Neuronal stem cell (in vitro differentiated cells): ENCODE measurements at places on chromosomes 7 and 10.

- no peak for DNase-seq
Measured at GRCh38 chr7:45576249-45576929, 2.2 kb downstream of the ADCY1 start.

DNA sequence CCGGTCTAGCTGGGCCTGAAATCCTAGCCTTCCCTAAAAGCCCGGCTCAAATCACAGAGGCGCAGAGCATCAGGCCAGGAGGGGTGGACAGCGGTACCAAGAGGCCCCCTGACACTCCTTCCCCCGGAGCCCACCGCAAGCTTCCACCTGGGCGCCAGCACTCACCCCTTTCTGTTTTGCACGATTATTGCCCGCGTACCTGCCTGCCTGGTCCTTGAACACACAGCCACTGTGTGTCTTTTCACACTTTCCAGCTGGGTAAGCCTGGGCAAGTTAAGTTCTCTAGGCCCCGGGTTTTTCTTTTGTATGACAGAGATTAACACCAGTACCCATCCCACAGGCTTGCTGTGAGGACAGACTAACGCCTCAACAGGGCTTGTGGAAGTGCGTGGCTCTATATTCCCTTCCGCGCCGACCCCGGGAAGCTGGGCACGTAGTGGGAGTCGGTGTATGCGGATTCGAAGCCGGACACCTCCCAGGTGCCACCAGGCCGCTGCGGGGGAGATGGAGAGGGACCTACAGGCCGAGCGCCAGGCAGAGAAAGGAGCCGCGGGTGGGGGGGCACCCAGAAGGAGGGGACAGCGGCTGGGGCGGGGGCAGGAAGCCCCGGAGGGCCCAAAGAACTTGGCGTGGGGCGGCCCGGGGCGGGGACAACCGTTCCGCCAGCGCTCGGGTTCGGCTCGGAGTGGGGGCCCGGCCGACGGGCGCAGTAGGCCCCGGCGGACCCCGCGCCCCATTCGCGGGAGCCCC is 792 bp downstream of the ZNF746 start:
- DNase-seq: peak; percentile 20

- DNase-seq: no peak
Measured at GRCh38 chr7:29090836-29091601, 55.3 kb downstream of the CPVL start.

GRCh38 chr10:30999070-30999712 is 32.5 kb downstream of the ZNF438 start:
- DNase-seq: no peak

DNA sequence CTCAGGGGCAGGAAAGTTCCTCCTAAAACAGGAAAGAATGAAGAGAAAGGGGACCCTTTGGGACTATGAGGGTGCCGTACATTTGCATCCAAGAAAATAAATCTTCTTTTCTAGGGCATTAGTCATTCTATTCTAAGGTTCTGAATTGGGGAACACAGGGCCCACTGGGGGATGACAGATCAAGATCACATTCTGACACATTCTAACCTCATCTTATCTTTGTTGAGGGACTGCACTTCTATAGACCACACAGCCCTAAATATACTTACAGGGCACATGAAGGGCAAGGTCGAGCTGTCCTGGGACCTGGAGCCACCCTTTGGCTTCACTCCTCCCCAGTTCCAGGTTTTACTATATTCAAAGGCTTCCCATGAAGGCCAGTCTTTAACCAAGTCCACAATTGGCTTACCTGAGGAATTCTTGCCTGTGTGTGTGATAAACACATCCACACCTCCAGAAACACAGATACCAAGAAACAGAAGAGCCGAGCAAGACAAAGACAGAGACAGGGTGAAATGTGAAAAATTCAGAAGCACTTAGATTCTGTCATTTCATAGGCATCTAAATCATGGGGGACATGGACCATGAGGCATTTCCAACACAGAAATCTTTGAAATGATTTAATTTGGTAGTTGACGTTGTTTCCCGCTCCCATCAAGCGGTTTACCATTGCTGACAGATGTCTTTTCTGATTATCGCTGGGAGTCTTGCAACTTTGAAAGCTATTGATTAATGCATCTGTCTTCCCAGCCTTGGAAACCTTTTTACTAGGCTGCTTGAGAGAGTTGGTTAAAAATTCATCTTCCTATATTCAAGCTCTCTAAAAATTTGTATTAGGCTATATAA is 75.8 kb downstream of the CCDC71L start:
- DNase-seq: no peak

GRCh38 chr7:5215313-5215712 is 25.3 kb downstream of the WIPI2 start:
- DNase-seq: no peak

- DNase-seq: no peak
Measured at GRCh38 chr10:85604884-85605283, 761.7 kb downstream of the GRID1 start.

- DNase-seq: no peak
Measured at GRCh38 chr10:33571616-33572015, 237.1 kb upstream of the NRP1 start.

GRCh38 chr7:115552766-115553165 is 477.8 kb downstream of the TFEC start:
- no peak for DNase-seq

DNA sequence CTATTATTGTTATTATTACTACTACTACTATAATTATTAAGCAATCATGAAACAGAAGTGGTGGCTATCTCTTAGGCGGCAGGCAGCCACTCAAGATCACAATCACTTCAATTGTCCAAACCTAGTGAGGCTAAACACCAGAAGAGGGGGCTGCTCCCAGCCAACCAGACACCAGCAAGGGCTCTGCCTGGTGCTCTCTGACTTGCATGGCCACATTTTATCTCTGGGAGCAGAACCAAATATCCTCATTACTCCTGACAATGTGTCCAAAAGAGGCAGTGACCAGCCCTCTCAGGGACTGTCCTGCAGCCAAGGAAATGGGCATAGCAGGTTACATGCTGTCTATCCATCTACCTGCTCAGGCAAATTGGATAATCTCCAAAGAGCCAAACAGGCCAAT is 187.4 kb upstream of the PDE1C start:
- no peak for DNase-seq

GRCh38 chr7:47905076-47905920 is 43.0 kb downstream of the PKD1L1 start:
- peak; percentile 29 for DNase-seq

DNA sequence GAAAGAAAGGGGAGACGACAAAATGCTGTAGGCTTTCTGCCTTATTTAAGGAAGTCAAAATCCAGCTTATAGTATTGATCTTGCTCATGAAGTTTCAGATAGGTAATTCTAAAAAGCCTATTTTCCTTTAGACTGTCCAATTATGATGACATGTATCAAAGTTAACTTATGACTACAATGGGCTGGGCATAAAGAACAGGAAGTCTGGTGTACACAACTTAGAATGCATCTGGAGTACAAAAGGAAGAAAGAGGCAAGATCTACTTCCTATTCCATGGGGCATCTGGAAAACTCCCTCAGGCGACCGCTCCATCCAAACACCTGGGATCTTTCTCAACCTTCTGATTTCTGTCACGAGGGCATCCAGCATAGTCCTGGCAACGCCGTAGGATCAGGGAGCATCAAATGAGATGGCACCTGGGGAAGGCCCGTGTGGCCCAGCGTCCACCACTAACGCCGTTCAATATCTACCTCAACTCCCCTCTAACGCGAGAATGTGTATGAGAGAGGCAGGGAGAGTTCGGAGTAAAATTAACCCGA is 512 bp downstream of the FAM24B start:
- no peak for DNase-seq

DNA sequence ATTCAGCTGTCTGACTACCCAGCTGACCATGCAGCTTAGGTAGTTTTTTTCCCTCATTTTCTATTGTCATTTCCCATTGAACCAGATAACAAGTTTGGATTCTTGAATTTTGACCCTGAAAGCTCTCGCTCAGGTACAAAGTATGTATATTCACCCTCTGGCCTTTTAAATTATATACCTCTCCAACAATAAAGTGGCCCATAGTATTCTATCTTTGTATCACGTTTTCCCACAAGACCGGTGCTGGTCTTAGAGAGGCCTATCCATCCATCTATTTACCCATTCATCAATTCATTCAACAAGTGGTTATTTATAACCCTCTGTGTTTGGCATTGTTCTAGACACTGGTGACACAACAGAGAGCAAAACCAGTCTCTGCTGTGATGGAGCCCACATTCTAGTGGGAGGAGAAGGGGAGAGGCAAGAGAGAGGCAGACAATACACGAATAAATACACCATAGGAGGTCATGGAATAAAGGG is 35.2 kb upstream of the NPSR1 start:
- DNase-seq: no peak

GRCh38 chr10:49117376-49118070 is 2.2 kb upstream of the VSTM4 start:
- no peak for DNase-seq

DNA sequence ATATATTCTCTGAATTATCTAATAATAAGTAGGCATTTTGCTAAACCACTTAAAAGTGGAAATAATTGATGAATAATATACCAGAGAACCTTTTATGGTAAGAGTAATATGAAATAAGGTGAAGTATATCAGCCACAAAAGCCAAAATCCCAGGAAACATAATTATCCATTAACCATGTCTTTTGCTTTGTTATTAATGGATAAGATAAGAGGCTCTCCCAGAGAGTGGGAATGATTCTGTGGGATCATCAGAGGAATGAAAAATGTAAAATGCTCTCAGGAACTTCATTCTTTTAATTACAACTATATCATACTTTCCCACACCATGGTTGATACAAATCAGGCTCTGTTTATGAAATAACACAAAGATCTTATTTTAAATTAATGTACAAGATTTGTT is 391.7 kb upstream of the FZD8 start:
- DNase-seq: no peak

DNA sequence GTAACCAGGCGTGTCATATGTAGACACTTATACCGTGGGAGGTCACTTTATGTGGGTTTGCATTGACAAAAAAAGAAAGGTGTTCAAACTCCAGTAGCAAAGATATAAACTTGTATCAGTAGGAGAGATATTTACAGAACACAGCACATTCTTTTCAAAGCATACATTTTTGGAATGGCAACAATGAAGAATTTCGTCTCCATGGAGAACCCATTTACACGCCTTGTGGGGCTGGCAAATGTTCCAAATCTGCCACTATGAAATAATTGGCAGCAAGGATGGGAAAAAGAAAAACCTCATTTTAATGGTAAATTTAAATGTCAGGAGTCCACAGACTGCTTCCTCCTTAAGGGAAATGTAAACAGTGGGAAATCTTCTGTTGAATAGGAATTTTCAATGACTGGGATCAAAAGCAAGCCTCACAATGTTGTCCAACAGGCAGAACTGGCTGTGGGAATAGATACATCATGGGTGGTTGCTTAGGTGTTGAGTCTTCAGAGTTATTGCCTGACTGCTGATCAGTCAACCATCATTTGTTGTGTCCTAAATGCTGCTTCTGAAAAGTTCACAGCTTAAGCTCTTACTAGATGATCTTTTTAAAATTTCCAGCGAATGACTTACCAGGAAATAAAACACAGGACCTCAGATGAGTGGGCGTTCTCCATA is 256.6 kb upstream of the SEMA3C start:
- no peak for DNase-seq

GRCh38 chr7:143512488-143513340 is 35.0 kb downstream of the TAS2R41 start:
- DNase-seq: no peak

- DNase-seq: no peak
Measured at GRCh38 chr10:114623661-114624294, 34.3 kb downstream of the ABLIM1 start.

DNA sequence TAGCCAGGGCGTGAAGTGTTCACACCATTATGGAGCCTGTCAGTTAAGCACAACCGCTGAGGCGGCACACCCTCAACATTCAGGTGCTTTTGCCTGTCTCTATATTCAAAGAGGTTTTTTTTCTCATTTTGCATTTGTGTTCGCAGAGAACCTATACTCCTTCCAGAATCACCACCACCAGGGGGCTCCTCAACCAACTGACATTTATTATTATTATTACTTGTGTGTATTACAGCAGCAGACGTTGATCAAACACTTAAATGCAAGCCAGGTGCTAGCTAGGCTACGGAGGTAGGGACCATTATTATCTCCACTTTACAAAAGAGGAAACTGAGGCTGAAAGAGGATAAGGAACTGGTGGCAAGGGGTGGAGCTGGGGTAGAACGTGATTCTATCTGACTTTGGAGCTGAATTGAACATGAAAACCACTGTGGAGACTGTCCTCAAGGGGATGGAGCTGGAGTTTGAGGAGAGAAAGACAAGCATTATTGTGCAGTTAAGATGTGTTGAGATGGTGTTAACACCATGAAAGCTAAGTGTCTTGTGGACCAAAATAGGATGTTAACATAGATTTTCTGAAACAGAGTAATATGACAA is 133.8 kb upstream of the PLXNA4 start:
- peak; percentile 5 for DNase-seq

DNA sequence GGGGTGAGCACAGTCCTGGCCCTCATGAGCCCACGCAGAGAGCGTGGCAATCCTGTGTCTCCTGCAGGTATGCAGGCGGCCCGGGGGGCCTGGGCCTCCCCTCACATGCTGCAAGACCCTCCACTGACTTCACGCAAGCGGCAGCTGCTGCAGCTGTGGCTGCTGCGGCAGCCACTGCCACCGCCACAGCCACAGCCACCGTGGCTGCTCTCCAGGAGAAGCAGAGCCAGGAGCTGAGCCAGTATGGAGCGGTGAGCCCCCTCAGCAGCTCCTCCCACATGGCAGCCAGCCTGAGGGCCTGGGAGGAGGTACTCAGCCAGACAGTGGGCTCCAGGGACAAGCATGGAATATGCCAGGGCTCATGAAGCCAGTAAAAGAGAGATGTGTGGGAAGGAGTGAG is 8.7 kb downstream of the ZMIZ2 start:
- DNase-seq: no peak

- DNase-seq: no peak
Measured at GRCh38 chr10:21724020-21724589, 190.1 kb downstream of the MLLT10 start.

GRCh38 chr10:128230401-128230800 is 104.2 kb upstream of the MKI67 start:
- DNase-seq: no peak

GRCh38 chr10:50604049-50604640 is 19.6 kb downstream of the SGMS1 start:
- DNase-seq: no peak

GRCh38 chr7:140058517-140058916 is 4.2 kb downstream of the PARP12 start:
- no peak for DNase-seq

DNA sequence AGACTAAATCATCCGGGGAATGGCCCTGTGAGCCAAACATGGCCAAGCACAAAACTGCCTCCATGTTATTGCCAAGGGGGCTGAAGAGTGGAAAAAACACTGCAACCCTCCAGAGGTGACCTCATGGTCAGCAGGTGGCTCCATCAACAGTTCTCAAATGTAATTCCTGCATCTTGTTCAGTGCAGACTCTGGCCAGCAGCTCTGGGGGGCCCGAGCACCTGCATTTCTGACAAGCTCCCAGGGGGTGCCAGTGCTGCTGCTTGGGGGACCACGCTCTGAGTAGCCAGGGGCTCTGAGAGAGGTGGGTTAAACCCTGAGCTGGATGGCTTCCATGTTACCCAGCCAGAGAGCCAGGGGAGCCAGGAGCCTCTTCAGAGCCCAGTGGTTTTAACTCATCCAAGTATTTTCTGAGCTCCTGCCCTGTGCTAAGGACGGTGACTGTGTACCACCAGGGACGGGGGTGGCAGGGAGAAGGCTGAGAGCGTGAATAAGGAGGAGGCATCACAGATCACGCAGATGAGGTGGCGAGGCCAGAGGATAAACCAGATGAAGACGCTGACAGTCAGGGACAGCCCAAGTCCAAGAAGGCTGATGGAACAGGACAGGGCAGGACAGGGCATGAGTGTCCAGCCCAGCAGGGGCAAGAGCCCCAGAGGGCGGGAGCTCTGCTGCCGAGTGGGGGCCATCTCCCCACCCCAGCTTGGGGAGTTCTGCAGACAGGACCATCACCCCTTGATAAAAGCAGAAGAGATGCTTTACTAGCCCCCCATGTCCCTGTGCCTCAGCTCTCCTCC is 52.9 kb downstream of the CLEC2L start:
- no peak for DNase-seq
